Fibroblast of the aortic adventitia (primary cell): ENCODE measurements at places on chromosomes 4 and X.
A peak's percentile ranks its signal among the peaks of the same experiment; 100 is the strongest.

- peak; percentile 43 for DNase-seq
Measured at GRCh38 chr4:90293320-90293719, 166.1 kb downstream of the CCSER1 start.

DNA sequence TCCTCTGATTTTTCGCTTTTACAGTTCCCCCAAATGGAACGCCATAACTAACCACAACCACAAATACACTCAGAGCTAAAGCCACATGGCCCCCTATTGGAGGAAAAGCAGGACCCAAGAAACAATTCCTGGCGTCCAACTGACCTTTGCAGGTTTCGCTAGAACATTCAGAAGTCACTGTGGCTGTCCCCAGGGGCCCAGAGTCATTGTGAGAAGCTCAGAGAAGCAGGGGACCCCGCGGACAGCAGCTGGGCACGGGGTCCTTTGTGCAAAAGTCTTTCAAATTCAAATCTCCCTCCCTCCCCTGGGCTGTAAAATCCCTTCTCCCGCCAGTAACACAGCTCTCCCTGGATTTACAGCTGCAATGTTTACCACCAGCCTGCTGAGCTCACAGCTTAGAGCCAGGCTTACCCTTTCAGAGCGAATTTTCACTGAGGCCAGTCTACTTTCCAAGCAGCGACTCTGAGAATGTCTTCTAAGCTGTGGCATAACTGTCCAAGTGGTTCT lies 214.8 kb downstream of the CRLF2 start:
- DNase-seq: no peak

DNA sequence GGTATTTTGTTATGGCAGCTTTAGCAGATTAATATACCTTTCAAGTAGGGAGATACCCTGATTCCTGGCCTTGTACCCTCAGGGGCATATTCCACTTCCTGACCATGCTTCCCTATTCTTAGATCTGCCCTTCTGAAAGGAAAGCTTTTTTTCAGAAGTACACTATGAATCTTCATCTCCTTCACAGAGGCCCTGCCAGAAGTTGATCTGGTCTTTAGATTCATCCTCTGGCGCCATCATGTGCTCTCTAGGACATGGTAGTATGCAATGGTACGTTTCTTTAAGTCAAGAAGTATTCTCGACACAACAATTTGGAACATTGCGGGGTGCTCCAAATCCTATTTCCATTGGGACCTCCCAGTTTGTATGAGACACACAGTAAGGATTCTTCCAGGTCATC lies 39.6 kb upstream of the DIPK2B start:
- DNase-seq: no peak

DNA sequence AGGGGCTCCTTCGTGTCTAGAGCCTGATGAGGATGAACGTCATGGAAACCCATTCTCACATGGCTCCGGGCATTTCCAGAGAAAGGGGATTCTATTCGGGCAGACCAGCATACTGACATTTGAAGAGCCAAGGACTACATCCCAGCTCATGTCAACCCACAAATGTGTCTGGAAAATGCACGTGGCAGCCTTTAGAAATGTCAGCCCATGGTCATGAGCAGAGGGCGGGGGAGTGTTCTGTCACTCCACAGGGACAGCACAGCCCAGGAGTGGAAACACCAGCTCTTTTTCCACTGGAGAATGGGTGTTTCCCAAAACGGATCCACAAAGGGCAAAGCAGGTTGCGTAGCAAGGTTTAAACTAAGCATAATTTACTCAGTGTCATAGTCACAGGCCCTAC lies 207.0 kb downstream of the BCOR start:
- no peak for DNase-seq

- DNase-seq: no peak
Measured at GRCh38 chr4:141220271-141220670, 424 bp upstream of the ZNF330 start.

GRCh38 chrX:147832707-147833348 lies 78.9 kb upstream of the FMR1 start:
- no peak for DNase-seq
